ENCODE measurements at places on chromosomes 4 and X.

GRCh38 chr4:183986971-183987946, 82.2 kb downstream of the STOX2 start:
- no peak for DNase-seq

DNA sequence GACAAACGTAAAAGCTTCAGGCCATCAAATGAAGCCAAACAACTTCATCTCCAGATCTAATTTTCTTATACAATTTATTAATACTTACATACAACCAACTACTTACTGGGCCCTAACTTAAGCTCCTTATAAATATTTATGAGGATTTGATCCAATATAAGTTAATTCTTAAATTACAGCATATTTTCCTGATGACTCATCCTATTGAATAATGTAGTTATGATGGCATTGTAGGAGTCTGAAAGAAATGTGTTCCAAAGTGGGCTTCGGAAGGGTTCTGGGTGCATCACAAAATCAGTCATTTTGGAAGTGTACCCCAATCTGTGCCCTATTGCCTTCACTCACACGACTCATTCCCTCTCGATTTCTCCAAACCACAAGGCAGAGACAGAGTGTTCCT, 455.1 kb upstream of the CTSO start:
- DNase-seq = no peak

DNA sequence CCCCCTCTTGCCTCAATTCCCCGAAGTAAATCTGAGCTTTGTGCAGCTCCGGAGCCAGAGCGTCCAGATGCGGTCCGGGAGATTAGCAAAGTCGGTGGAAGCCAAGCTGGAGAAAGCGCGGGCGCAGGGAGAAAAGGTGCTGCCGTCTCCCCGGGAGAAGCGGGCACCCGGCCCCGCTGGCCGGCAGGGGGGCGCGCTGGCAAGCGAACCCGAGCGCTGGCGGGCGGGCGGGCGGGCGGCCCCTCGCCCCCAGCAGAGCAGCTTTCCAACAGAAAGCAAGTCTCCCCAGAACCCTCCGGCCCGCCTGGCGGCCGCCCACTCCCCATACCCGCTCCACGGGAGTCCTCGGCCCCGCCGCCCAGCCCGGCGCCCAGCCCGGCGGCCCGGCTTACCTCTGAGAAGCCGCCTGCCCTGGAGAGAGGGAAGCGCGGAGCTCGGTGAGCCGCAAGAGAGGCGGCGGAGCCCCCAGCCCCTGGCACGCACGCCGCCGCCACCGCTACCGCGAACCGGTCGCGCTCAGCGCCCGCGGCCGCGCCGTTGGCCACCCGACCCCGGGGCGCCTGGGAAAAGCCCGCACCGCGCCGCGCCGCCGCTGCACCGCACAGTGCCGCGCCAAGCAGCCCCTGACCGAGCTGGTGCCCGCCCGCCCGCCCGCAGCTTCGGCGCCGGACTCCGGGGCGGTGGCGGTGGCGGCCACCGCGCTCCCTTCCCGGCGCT, 529 bp upstream of the CITED1 start:
- no peak for DNase-seq

DNA sequence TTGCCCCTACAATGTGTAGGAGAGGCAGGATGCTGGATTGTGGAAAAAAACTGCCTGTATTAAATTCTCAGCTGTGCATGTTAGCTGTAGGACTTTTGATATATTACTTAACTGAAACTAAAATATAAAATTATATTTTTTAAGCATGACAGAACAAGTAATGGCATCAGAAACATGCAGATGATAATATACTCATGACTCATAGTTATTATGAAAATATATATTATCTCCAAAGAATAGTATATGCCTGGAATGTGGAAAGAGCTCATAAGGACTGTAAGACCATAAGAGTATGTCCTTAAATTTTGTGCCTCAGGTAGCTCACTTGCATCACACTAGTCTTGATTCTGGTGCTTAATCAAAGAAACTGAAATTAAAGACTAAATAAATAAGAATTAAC, 1100.6 kb downstream of the TECRL start:
- DNase-seq = no peak

- no peak for DNase-seq
Observed at GRCh38 chr4:186227744-186228513, 622 bp downstream of the KLKB1 start.

DNA sequence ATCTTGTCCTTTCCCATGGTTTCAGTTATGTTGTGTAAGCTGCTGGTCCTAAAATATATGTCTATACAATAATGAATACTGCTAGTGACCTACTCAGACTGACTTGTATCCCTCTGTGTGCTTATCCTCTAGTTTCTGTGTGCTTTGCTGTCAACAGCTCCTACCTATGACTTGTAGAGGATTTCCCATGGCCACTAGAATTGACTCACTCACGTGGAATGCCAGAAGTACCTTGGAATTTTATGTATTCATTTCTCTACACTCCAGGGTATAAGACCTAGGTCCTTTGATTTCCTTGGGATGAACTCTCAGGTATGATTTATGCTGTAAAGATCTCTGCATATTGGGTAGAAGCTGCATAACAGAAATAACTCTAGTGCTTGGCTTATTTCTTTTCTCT, 279.9 kb upstream of the SLIT2 start:
- DNase-seq = no peak

- no peak for DNase-seq
Observed at GRCh38 chr4:1191621-1192020, 19.2 kb upstream of the SPON2 start.

GRCh38 chr4:118736900-118737299, 51.7 kb downstream of the METTL14 start:
- no peak for DNase-seq

DNA sequence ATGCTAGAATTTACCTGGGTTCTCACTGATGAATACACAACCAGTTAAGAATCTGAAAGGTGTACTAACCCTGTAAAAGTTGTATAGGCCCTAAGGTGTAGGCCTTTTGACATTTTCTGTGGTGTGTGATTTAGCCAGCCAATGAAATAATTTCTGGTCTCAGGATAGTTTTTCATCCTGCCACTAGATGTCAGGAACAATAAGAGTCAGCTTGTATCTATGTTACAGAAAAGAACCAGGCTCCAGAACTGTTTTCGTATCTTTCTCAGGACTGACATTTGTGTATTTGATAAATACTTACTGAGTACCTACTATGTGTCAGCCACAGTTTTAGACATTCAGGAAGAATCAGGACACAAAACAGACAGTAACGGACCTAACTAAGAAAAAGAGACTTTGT, 673.6 kb upstream of the TENM3 start:
- no peak for DNase-seq

- no peak for DNase-seq
Observed at GRCh38 chr4:94540476-94540875, 88.7 kb downstream of the PDLIM5 start.

- no peak for DNase-seq
Observed at GRCh38 chr4:150039274-150040127, 38.7 kb upstream of the DCLK2 start.

DNA sequence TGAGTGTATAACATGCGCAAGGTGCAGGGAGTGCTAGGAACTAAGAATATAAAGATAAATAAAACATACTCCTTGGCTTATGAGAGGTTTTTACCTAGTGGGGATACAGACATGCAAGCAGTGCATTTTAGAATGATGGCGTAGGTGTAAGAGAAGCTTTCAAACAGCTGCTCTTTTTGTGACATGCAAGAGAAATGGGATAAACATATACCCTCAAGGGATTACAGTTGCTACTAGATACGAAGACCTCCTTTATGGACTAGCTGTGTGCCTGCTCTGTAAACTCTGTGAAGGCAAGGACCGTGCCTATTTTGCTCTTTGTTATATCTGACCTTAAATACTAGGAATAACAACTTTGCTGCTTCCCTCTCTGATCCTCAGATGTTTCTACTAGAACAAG, 39.0 kb upstream of the SLITRK4 start:
- no peak for DNase-seq

DNA sequence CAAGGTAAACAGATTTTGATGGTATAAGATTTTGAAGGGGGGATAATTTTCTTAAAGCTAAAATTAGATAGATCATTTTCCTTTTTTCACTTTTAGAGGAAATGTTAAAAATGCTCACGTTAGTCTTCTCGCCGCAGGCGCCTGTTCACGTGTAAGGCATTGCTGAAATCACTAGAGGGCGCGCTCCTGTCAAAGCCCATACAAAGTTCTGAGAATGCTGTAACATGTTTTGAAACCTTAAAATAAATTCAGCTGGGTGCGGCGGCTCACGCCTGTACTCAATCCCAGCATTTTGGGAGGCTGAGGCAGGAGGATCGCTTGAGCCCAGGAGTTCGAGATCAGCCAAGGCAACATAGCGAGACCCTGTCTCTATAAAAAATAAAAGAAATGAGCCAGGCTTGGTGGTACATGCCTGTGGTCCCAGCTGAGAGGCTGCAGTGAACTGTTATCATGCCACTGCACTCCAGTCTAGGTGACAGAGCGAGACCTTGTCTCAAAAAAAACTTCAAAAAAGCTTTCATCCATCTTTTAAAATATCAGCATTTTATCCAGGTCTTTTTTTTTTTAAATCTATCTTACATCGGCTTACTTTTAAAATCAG, 138.0 kb downstream of the RBMX2 start:
- DNase-seq = peak; percentile 5

GRCh38 chrX:72105436-72105835, 26.3 kb downstream of the RTL5 start:
- DNase-seq = no peak

- no peak for DNase-seq
Observed at GRCh38 chrX:68690936-68691501, 43.6 kb downstream of the STARD8 start.

DNA sequence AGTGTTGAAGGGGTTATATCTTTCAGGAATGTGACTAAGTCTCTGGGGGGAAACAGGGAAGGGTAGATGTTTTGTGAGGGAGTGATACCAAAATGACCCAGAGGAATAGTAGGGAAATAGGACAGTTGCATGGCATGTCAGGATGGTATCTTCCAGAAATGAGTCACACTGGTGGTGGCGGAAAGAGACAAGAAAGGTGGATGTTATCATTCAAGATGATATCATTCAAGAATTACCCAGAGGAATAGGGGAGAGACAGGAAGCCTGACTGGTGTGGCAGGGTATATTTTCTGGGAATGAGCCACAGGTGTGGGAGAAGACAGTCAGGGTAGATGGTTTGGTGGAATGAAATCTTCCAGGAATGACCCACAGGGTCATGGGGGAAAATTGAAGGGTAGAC, 61.1 kb downstream of the MAOA start:
- DNase-seq = no peak

DNA sequence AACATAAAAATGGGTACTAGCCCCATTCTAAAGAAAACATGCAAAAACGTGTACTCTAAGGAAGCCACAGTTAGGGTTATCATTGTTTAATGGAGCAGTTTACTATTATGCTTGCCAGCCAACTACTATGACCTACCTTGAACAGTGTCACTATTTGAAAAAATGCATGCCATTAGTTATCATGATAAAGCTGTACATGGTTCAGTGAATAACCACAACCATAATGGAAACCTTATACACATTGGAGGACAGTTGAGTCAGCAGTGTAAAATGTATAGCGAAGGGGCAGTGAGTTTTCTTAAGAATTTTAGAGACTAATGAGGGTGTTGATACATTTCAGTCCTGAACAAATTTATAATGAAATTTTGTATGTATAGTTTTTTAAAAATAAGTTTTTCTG, 381.9 kb downstream of the GRXCR1 start:
- no peak for DNase-seq

DNA sequence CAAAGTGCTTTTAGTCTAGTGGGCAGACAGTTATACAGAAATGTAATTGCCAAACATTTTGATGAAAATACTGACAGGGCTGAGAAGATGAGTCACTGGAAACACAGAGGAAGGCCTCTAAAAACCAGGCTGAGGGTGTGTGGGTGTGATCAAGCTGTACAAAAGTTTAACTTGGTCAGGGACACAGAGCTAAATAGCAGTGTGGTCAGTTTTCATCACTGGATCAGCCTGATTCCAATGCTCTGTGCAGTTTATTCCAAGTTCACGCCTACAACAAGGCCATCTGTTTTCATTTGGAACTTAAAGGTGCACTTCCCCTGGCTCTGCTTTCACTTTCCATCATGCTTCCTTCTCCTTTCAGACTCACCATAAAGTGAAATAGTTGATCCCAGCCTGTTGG, 10.6 kb downstream of the CENPVL3 start:
- DNase-seq = no peak

- no peak for DNase-seq
Observed at GRCh38 chr4:110735686-110736085, 112.8 kb upstream of the PITX2 start.

DNA sequence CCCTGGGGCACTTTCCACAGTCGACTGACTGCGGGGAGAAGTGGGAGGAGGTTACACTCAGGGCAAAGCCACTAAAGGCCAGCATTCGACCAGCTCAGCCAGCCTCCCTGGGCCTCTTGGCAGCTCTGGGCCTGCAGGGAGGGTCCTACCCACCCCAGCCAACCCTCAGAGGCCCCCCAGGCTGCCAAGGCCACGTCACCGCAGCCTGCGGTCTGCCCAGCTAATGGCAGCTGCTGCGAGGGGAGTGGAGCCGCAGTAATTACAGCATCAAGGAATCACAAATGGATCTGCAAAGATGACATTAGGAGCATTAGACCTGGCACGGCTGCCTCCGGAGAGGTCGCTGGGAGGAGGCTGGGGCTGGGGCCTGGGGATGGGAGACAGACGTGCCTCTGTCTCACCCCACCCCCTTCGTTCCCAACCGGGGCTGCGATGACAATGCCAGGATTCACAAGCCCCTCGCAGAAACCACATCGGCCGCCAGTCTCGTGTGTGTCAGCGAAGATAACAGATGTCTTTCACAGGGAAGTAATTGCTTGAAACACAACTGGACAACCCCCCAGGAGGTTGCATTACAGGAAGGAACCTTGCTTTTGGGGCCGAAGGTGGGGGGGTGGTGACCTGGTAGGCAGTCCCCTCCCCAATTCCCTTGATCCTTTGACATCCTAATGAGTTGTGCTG, 367.6 kb downstream of the BCOR start:
- DNase-seq = no peak

GRCh38 chr4:82957045-82957444, 53.6 kb downstream of the LIN54 start:
- no peak for DNase-seq

DNA sequence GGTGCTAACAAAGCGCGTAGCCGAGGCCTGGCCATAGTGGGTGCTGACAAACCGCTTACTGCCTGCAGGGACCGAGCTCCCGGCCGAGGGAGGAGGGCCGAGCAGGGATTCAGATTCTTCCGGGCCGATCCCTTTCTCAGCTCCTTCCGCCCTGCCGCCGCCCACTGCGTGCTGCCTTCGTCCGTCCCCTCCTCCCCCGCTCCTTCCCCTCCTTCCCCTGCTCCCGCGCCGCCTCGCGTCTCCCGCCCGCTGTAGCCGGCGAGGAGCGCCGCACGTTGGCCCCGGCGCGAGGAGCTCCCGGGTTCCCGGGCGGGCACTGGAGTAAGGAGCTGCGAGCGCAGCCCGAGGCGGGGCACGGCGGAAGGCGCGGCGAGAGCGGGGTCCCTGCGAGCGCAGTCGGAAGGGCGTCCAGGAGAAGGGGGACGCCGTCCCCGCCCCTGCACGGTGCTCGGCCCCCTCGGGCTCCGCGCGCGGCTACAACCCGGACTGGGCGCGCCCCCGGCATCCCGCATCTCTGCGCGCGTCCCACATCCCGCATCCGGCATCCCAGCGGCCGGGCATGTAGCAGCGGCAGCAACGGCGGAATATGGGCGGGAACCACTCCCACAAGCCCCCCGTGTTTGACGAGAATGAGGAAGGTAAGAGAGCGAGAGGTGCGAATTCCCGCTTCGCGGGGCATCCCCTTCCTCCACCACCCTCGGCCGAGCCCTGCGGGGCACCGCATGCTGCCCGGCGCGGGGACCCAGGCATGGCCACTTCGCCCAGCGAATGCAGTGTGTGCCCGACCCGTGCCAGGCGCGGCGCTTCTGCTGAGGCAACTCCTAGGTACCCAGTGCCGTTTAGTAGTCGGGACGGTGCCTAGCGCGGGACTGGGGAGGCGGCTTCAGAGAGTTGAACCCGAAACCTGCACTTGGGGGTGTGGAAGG, at the start of gene STK32B:
Gene STK32B (plus strand): TSS at position 203 of the 926 bp plus-strand sequence.
- DNase-seq = no peak
